ENCODE measurements at places on chromosomes 5 and 9.

- DNase-seq: no peak
Observed at GRCh38 chr9:27532046-27532445, 2.4 kb upstream of the MOB3B start.

GRCh38 chr9:38404314-38404713 lies 11.8 kb downstream of the ALDH1B1 start:
- no peak for DNase-seq

DNA sequence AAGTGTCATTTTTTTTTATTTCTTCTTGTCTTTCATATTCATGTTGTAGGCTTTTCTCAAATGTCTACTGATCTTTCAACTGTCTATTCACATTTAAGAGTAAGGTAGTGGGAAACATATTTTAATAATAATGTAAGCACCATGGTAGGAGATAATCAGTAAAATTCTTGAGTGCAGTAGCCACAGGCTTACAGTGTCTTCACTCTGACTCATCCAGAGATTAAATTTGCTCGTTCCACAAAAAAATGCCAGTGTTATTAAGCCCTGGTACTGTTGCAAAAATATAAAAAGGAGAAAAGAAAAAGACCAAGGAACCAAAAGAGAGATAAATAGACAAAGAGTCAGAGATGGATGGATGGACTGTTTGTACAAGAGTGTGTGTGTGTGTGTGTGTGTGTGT lies 43.0 kb downstream of the PARP8 start:
- peak; percentile 20 for DNase-seq

- DNase-seq: peak; percentile 83
Observed at GRCh38 chr5:147509710-147510651, at the start of gene DPYSL3. Gene DPYSL3 (minus strand): TSS chr5:147510068. CDS start chr5:147509858, 210 bp downstream.

DNA sequence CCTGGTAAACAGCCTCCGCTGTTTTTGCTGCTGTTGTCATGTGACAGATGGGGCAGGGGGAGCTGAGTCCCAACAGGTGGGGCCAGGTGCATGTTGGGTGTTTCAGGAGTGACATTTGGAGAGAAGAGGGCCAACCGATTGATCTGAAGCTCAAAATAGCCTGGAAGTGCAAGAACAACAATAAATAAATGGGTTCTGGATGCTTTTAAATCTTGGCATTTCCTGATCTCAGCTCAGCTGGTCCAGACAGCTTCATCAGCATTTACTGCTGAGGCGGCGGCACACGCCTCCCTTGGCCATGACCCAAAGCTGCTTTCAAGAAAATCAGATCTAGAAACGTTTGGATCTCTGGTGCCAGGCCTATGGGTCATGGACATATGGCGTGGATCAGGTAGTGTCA lies 70.5 kb downstream of the PPARGC1B start:
- DNase-seq: no peak

DNA sequence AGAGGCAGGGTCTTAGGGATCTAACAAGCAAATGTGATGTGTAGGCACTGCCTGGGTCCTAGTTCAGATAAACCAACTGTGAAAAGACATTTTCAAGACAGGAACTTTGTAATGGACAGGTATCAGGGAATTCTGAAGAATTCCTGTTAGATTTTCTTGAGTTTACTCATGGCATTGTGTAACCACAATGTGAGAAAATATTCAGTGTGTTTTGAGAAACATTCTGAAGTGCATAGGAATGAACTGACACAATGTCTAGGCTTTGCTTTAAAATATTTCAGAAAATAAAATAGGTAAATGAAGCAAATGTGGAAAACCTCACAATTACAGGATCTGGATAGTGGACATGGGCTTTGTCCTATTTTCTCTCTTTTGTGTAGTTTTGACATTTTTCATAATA lies 15.2 kb upstream of the AFAP1L1 start:
- DNase-seq: peak; percentile 38

GRCh38 chr9:96129747-96130146 lies 172.2 kb downstream of the HSD17B3 start:
- DNase-seq: no peak

DNA sequence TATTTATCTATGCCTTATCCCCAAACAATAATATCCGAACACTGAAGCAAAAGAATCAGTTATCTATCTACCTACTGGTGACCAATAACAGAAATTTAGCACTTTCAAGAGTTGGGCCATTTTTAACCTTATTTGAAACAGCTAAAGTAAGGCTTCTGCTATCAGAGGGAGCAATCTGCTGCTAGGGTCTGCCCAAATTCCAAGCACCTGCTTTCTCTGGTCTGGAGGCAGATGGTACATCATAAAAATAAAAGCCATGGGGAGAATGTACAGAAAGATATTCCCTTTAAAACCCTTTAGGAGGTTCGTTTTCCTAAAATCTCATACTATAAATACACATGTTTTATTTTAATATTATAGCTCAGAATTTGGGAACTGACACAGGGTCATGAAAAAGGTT lies 37.7 kb upstream of the ARSB start:
- no peak for DNase-seq

- DNase-seq: no peak
Observed at GRCh38 chr5:74164725-74165235, 475.7 kb downstream of the ENC1 start.

DNA sequence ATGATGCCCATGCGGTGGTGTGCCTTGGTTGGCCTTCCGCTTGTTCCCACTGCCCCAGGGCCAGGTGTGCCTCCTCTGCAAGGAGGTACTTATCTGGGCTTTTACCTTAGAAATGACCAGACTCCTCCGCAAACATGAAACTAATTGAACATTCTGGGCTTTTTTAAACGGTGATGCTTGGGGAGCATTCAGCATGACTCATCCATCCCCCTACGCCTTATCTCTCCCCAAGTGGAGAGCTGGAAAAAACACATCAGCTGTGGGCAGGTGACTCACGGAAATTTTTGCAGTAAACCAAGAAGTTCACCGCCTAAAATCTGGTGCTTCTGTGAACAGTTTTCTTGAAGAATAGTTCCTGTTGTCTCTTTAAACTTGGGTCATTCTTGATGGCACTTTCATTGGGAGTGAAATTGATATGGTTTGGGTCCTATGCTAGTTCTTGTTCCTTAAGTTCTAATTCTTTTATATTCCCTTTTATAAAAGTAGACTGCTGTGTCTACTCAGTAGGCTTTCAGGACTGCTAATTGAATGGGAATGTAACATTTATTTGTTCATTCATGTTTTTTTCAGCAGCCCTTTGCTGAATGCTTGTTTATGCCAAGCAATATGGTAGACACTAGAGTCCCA lies 39.6 kb downstream of the SFXN1 start:
- DNase-seq: peak; percentile 26

GRCh38 chr5:24909210-24909609 lies 264.4 kb upstream of the CDH10 start:
- DNase-seq: no peak

DNA sequence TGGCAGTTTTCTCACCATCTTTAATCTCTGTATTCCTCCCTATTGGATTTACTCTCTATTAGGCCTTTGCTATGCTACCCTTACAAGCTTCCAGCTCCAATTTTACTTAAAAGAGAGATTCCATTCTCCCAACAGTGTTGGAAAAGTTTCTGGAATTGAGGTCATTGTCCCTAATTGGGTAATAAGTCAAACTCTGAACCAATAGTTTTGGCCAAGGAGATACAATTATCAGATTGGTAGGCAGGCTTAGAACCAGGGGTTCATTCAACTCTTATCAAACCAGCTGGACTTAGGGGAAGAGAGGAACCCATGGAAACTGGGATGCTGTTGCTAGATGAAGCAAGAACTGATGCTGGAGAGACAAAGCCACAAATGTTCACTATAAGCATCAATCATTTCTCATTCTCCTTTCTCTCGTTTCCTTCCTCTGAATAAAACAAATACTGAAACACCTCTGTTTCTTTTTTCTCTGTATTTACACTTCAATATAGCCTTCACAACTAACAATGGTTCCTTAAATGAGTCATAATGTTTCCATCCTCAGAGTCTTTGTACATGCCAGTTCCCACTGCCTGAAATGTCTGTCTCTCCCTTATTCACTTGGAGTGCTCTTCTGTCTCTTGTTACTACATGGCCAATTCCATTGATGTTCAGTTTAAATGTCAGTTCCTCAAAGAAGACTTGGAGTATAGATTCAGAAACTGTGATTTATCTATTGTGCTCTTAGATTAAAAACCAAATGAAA lies 587.3 kb downstream of the GABRG2 start:
- no peak for DNase-seq

GRCh38 chr5:41863871-41864486 lies 6.2 kb downstream of the OXCT1 start:
- DNase-seq: peak; percentile 14

DNA sequence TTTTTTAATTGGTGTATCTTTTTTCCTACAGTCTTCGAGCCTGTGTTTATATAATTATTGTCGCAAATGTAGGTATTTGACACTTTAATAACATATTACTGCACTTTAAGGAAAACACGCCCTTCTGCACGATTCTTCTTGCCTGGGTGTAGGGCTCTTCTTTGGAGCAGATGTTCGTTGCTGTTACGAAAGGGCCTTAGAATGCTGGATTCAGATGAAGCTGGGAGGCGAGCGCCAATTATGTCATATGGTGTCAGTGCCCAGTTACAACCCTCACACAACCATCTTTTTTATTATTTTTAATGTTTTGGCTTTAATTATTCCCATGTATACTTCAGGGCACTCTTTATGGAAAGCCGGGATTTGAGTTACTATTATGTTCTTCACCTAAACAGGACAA lies 553.0 kb downstream of the EBF1 start:
- peak; percentile 27 for DNase-seq

DNA sequence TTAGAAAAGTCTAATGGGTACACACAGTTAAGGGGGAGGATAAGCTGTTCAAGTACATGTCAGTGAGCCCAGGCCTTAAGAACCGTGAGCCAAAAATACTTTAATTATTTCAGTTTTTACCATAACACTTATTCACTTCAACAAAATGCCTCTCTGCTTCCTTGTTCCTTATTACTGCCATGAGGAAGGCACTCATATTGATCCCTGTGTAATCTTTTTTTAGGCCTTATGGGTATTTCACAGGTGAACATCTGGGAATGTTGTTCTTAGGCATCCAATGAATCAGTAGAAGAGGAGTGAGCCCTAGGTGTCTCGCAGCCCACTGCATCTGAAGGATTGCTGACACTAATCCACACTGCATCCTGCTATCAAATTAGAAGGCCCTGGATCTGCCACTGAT lies 13.5 kb upstream of the DMAC1 start:
- DNase-seq: no peak

DNA sequence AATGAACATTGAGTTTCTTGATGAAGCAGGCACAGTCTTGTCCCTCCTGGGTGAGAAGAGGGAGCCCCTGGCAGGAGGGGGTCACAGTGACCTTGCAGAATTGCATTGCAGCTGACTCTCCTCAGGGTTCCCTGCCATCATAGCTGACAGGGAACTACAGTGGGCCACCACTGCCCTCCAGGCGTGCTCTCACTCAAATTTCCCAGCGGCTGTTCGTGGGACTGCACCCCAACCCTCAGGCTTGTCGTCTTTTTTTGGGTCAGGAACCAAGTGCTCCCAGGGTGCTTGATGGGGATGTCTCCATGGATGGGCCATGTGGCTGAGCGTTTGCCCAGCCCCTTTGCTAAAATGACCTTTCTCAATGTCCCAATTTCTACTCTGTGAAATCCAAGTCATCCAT lies 215.8 kb downstream of the MELK start:
- DNase-seq: peak; percentile 31

GRCh38 chr9:112629671-112630485 lies 88.0 kb downstream of the INIP start:
- DNase-seq: no peak

- DNase-seq: no peak
Observed at GRCh38 chr5:27963050-27963783, 924.8 kb upstream of the CDH9 start.

GRCh38 chr5:97243353-97243752 lies 60.3 kb upstream of the RIOK2 start:
- DNase-seq: no peak

DNA sequence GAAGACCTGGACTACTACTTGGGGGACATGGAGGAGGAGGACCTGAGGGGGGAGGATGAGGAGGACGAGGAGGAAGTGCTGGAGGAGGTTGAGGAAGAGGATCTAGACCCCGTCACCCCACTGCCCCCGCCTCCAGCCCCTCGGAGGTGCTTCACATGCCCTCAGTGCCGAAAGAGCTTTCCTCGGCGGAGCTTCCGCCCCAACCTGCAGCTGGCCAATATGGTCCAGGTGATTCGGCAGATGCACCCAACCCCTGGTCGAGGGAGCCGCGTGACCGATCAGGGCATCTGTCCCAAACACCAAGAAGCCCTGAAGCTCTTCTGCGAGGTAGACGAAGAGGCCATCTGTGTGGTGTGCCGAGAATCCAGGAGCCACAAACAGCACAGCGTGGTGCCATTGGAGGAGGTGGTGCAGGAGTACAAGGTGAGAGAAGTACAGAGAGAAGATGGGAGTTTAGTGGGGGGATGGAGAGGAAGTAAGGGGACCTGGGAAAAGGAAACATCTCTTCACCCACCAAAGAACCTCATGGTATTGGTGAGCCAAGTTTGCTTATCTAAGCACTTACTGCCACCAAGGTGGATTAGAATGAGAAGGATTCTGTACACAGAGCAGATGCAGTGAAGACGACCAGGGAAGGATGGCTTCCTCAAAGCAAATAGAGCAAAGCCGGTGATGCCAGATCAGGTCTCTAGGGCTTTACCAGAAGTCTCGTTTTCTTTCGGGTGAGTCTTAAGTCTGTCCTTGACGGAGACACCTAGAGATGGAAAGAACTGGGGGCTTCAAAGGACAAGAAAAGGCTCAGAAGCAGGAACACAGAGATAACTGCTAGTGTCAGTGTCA lies 1.5 kb downstream of the TRIM41 start:
- no peak for DNase-seq

DNA sequence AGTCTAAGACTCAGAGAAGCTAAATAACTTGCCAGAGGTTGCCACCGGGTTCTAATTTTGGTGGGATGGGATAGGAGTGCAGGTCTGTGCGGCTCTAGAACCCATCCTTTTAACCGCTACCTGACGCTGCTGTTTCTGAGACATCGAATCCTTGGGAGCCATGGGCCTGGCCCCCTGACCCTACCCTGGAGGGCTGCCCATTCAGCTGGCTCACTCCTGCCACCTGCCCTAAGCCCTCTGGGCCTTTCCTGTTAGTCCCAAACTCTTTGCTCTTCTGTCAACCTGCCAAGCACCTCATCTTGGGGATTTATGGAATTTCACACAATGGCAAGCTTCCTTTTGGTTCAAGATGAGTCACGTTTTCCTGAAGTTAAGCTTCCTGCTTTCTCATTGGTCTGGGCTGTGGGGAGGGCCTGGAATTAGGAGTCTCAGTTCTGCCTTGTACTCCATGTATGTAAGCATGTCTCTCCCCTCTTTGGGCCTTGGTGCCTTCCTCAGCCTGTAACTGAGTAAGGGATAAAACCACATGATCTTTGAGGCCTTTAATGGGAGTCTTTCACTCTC lies 26.6 kb downstream of the ENHO start:
- no peak for DNase-seq

GRCh38 chr5:104533498-104533897 lies 970.9 kb upstream of the NUDT12 start:
- no peak for DNase-seq

DNA sequence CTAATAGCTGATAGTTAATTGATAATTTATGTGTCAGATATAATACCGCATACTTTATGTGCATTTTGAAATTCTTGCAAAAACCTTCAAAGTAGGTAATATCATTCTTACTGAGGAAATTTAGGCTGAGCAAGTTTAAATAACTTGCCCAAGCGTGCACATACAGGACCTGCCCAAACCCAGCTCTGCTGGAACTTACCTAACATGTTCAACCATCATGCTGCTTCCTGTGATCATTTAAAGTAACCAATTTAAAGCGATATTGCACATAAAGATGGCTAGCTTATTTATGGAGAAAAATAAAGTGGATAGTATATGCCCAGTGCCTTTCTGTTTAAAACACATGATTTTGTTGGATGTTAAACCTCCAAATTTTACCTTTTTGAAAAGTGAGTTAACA lies 4.3 kb downstream of the FAM174A start:
- DNase-seq: no peak
